ENCODE measurements at places on chromosomes 3 and 15.
A peak's percentile ranks its signal among the peaks of the same experiment; 100 is the strongest.

GRCh38 chr3:135650309-135650708, 315.2 kb upstream of the PPP2R3A start:
- no peak for DNase-seq

- DNase-seq = no peak
Measured at GRCh38 chr15:59060348-59060747, 44.6 kb upstream of the CCNB2 start.

DNA sequence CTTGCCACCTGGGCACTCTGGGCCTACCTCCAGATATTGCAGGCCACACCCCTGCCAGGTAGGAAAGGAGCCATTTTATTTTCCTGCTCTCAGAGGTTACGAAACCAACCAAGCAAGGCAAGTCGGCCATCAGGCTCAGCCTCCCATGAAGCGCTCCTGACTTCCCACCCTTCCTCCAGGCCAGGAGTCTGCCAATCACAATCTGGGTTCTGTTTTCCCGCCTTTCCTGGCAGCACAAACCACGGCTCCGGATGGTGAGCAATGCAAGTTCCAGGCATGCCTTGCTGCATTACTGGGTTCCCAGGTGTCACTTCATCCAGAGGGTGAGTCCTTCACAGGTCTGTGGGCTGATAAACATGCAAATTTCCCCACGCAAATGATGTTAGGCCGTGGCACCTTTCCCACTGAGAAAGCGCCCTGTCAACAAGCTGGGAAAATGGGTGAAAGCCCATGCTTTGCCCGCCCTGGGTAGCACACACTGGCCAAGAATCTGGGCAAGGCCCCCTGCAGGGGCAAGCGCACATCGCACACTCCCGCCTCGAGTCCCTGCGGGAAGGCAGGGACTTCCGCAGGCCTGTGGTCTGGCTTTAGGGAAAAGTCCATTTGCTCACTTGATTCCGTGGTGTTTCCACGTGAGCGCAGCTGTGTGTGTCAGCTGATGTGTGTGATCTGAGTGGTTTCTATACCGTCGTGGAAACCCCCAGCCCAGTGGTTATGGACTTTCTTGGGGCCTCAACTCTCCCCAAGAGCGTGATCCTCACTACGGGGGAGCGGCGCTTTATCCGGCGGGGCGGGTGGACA, 61.6 kb upstream of the RYK start:
- no peak for DNase-seq

DNA sequence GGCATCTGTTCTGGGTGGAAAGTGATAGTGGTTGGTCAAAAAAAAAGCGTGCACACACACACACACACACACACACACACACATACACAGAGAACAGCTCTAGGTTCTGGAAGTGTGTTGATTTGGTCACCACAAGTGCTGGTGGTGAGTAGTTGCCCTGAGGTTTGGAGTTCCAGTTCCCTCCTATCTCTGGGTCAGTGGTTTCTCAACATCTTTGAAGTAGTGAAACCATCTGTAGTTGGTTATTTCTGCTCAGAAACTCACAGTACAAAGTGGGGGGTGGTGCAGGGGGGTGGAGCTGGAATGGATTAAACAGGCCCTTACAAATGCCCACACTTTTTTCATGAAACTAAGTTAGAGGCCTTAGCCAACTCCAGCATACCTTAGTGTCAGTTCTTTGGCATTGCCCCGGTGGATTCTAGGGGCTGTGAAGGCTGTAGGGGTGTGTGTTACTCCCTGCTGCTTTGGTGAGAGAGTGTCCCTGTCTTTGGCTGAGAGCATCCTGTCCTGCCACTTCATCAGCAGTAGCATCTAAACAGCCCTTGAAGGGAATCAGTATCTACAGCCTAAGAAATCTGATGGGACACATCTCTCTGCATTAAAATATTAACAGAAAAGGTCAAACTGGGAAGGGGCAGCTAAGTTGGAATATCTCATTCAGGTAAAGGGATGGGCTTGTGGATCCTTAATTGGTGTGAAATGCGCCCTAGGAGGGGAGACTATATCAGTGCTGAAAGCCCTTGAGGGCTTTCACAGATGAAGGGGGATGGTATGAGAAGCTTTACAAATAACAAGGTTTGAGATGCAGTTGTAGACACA, 20.6 kb downstream of the SMAD3 start:
- DNase-seq = no peak

GRCh38 chr3:115325539-115325938, 178.5 kb upstream of the ZBTB20 start:
- DNase-seq = peak; percentile 50

- DNase-seq = no peak
Measured at GRCh38 chr3:195885036-195885891, 23.1 kb downstream of the TNK2 start.

GRCh38 chr3:38829404-38829803, 13.4 kb upstream of the SCN10A start:
- no peak for DNase-seq

DNA sequence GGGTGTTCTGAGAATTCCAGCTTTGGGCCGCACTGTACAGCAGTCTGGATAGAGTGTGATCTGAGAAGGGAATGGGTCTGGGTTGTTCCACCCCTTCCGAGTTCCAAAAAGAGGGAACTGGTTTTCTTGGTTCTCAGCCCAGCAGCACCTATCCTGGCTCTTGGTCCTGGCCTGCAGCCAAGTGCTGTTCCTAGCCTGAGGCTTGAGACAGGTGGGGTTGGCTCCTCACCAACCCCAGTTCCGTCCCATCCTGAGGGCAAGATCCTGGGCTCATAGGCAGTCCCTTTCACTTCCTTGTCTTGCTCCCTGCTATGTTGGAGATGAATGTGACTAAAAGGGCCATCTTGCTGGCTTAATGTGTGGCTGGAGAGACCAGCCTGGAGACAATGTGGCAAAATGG, 15.2 kb downstream of the IVD start:
- no peak for DNase-seq

- no peak for DNase-seq
Measured at GRCh38 chr3:14837186-14837877, 18.6 kb downstream of the FGD5 start.

- no peak for DNase-seq
Measured at GRCh38 chr3:66224220-66224619, 3.4 kb downstream of the SLC25A26 start.

DNA sequence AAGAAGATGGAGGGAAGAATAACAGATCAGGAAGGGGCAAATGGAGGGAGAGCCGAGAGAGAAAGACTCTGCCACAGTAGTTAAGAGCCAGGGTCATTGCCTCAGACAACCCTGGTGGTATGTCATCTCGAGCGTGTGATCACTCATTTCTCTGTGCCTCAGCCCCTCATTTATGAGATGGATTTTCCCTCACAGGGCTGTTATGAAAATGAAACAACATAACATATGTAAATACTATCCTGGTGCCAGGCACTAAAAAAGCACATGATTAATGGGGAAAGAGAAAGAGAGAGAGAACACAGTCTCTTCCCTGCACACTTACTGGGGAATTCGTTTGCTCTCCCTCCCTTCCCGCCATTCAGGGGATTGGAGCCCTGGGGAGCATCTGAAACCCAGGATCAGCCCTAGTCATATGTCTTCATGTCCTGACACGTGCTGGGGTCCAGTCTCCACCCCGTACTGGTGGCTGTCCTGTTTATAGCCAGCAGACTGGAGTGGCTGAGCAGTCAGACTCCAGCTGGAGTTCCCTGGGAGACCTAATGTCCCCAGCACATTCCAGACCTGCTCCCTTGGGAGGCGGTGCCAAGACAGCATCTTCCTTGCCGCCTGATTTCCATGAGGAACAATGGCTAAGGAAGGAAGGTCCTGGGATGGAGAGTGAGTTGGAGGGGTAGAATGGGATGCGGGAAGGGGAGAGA, 14.7 kb upstream of the AMOTL2 start:
- no peak for DNase-seq

GRCh38 chr15:68427963-68428362, 4.0 kb downstream of the ITGA11 start:
- no peak for DNase-seq
